CD4-positive, alpha-beta T cell treated with Interleukin-15 for 1 hour (primary cell): ENCODE measurements at places on chromosomes 5 and 9.

DNA sequence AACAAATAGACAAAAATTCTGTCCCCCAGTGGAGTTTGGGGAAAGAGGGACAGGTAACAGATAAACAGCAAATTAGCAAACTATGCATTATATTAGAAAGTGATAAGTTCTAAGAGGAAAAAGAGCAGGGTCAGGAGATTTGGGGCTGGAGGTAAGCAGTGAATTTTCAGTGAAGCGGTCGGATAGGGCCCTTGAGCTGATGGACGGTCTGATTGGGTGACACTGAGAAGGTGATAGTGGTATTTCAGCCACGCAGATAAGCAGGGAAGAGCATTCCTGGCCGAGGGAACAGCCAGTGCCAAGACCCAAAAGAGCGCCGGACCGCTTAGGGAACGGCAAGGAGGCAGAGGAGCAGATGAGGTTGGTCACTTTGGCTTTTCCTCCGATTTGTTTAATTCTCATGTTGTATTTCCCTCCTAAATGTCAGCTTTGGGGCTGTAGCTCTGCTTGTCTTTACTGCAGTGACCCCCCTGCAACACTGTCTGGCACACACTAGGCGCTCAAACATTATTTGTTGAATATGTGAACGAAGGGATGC is 1.1 kb upstream of the PTPN3 start:
- DNase-seq: no peak

DNA sequence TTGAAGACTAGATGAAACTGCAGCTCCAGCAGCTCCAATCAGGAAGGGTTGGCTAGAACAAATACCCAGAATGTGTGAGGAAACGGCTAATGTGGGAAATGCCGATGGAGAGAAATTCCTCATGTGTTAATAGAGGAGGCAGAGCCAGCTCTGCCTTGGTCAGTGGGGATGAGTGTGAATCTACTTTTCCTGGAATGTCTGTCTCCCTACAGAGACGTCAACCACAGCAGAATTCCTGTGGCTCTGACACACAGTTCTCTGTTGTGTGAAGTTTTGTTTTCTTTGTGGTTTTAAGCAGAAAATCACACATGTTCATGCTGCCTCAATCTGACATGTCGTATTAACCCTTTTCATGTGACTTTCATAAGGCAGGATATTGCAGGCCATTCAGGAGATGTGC is 476.6 kb upstream of the WWC1 start:
- DNase-seq: no peak

- peak; percentile 38 for DNase-seq
Observed at GRCh38 chr9:69027355-69028097, 8.0 kb upstream of the FXN start.

DNA sequence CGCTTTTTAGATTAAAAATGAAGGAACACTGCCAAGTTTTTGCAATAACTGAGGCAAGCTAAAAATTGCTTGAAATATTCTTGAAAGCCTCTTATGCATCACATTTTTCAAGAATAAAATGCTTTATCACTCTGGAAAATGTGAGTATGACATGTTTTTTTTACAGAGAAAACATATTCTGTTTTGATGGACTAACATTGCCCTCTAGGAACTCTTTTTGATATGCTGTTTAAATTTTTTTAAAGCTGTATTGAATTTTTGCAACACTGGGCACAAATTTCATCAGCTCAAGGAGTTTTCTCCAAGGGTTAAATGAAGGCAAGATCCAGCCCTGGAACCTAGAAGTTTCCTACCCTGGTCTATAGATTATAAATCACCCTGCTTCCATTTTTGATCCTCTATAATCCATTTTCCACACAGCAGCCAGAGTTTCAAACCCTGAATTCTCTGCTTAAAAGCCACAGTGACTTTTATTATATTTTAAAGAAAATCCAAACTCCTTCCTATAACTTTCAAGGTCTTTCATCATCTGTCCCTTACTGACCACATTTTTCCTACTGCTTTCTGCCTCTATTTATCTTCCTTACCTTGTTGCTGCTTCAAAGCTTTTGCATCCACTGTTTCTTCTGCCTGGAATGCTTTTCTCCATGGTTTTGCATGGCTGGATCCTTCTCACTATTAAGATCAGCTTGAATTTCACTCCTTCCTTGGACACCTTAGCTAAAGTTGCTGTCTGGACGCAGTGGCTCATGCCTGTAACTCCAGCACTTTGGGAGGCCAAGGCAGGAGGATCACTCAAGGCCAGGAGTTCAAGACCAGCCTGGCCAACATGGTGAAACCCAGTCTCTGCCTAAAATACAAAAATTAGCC is 60.9 kb downstream of the IL31RA start:
- DNase-seq: no peak

- no peak for DNase-seq
Observed at GRCh38 chr9:112501287-112501686, 14.7 kb downstream of the KIAA1958 start.

DNA sequence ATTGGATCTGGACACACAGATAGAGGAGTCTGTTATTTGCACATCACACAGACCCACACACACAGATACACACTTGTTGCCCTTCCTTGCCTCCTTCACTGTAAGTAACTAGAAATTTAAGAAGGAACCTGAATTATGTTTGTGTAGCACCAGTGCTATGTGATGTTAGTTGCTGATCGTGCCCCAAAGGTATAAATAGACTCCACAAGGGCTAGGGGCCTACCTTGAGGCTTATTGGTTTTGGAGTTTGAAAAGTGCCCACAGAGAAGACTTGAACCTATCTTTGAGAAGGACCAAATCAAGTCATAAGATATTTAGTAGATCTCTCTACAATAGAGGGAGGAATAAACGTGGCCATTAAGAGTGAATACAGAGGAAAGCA is 8.8 kb upstream of the TGFBI start:
- DNase-seq: no peak

- no peak for DNase-seq
Observed at GRCh38 chr5:132267931-132268768, 10.7 kb downstream of the PDLIM4 start.
